ENCODE measurements at places on chromosomes 1 and 21.

- DNase-seq = peak; percentile 77
These were observed 202.0 kb downstream of the USH2A start for GRCh38 chr1:216221260-216221700.

- DNase-seq = no peak
These were observed 26.4 kb downstream of the DENND2D start for GRCh38 chr1:111174070-111174469.

- no peak for DNase-seq
These were observed 160.2 kb downstream of the PSMG1 start for GRCh38 chr21:39022863-39023693.

GRCh38 chr1:27154991-27155781 is at the start of gene SLC9A1:
TSS of gene SLC9A1 (minus strand) at chr1:27155125. CDS start at chr1:27154334, 791 bp downstream.
- DNase-seq = peak; percentile 73

GRCh38 chr1:173861731-173862145 is 6.1 kb downstream of the GAS5 start:
- DNase-seq = no peak

- no peak for DNase-seq
These were observed 780 bp upstream of the CROCC start for GRCh38 chr1:16920951-16921350.

DNA sequence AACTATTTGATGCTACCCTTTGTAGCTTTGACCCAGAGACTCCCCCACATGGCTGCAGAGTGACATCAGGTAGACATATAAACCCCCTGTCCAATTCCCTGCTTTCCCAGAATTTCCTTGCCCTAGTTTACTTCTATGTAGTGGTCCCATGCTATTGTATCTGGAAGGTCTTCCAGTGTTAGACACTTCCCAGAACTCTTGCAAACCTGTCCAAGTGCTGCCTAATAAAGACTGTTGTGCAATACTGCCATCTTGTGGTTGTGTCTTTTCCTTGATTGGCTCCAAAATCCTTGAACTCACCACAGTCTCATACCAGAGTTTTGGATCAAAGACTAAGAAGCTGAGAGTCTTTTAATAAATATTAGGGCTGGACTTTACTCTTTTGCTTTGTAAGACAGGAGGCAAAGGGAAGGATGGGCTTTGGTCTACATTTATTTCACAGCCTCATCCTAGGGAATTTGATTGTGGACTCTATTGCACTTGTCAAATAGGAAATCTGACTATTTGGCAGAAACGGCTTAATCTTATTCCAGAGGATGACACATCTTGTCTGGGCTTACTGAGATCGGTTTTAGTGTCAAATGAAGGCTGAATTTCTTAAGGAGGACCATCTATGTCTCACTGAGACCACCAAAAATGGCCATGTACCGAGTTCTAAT is 169.9 kb downstream of the LRRC7 start:
- DNase-seq = peak; percentile 79

GRCh38 chr1:20403423-20404145 is 82.4 kb downstream of the CAMK2N1 start:
- DNase-seq = no peak

- DNase-seq = no peak
These were observed 485.5 kb downstream of the PTPRC start for GRCh38 chr1:199124351-199124750.

DNA sequence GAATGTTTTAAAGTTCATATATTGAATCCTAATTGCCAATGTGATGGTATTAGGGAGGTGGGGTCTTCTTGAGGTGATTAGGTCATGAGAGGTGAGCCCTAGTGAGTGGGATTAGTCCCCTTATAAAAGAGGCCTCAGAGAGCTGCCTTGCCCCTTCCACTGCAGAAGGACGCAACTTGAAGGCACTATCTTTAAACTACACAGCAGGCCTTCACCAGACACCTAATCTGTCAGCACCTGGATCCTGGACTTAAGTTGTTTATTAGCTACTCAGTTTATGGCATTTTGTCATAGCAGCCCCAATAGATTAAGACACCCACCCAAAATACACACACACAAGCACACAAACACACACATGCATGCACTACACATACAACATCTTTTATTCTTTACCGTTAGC is 61.4 kb downstream of the DAB1 start:
- DNase-seq = no peak

- DNase-seq = no peak
These were observed 27.2 kb downstream of the MRPL37 start for GRCh38 chr1:54227091-54227602.

DNA sequence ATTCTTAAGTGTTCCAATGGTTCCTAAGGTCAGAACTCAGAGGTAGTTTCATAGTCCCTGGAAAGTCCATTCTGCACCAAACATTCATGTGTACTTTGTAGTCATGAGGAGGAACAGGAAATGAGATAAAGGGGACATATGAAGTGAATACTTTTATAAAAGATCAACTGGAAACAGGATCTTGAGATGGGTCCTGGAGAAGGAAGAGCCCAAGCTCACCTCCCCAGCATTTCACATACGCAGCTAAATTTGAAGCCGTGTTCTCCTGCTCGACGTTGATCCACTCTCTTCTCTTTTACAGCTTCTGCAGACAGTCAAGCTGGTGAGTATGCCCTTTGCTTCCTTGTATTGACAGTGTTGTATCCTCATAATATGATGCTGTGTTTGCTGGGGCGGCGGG is 429 bp downstream of the FCGR2A start:
- no peak for DNase-seq

- DNase-seq = no peak
These were observed at the start of gene KIRREL1 for GRCh38 chr1:157993147-157993917. TSS of gene KIRREL1 (plus strand) at chr1:157993645. CDS start at chr1:157993677, 32 bp downstream.

DNA sequence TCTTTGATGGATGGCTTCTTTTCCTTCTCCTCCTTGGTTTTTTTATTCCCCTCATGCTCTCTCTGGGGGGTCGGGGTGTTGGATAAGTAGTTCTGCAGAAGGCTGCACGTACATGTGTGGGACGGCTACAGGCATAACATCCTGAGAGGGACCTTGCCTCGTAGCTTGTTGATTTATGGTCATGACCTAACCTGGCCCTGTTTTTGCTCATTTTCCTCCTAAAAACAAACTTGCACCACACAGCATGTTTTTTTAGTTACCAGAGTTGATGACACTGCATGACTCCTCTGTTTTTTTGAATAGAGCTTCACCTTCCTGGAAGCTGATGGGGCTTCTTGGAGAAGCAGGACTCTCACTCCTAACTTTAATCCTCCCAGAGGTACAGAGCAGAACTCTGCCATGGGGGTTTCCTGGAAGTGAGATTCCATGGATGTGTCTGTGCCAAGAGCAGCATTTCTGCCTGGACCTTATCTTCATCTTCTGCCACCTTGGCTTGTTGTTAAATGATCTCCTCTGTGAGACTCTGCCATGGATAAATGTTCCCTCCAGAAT is 114.7 kb downstream of the PAPPA2 start:
- no peak for DNase-seq

GRCh38 chr21:34878501-34878900 is 170.6 kb downstream of the RUNX1 start:
- DNase-seq = no peak

- DNase-seq = peak; percentile 55
These were observed 139.7 kb upstream of the BEND5 start for GRCh38 chr1:48916130-48917069.

GRCh38 chr1:201181323-201181722 is 9.3 kb upstream of the IGFN1 start:
- no peak for DNase-seq

GRCh38 chr1:6248932-6249738 is 5.2 kb downstream of the HES3 start:
- DNase-seq = no peak

DNA sequence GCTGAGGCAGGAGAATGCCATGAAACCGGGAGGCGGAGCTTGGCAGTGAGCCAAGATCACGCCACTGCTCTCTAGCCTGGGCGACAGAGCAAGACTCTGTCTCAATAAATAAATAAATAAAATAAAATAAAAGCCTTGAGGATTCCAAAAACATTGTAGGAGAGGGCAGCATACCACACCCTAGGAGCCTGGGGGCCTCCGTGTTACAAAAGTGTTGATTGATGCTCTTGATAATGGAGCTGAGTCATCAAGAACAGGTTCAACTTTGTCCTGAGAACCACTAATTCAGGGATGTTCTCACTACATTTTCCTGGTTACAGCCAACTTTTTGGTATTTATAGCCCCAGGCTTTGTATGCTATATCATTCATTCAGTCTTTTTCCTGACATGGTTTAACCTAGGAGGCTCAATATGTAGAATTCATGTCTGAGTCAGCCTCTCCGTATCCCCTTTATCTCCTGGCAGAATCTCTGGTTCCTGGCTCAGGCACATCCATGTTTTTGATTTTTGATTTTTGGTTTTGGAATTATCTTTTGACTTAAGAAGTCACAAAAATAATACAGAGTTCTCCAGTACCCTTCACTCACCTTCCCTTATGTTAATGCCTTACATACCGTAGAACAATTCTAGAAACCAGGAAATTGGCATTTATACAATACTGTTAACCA is 69.4 kb downstream of the LRRC8D start:
- DNase-seq = no peak

DNA sequence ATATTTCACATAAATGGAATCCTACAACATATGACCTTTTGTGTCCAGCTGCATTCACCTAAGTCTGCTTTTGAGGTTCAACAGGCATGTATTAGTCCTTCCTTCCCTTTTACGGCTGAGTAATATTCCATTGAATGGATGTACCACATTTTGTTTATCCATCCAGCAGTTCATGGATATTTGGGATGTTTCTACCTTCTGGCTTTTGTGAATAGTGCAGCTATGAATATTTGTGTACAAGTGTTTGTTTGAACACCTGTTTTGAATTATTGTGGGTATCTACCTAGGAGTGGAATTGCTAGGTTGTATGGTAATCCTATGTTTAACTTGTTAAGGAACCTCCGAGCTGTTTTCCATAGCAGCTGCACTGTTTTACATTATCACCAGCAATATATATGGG is 62.3 kb upstream of the DESI2 start:
- DNase-seq = no peak

GRCh38 chr1:43931711-43932660 is 1.6 kb upstream of the ARTN start:
- DNase-seq = no peak

GRCh38 chr21:25709684-25710265 is 24.9 kb downstream of the ATP5PF start:
- no peak for DNase-seq

DNA sequence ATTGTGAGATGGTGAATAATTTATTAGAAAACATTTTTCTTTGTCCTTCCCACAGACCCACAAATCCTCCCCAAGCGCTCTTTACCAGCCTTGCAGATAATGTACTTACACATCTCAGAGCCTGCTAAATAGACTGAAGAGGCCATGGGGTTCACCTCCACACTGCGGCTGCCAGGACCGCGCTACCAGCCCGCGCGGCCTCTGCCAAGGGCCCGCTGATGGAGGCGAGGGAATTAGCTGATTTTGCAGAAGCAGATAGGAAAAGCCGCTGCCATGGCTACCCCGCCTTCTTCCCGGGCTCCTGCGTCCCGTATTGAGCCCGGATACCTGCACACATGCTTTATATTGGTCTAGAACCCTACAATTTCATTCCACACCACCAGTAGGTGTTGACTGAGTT is 248.0 kb upstream of the FOXD3 start:
- DNase-seq = no peak

DNA sequence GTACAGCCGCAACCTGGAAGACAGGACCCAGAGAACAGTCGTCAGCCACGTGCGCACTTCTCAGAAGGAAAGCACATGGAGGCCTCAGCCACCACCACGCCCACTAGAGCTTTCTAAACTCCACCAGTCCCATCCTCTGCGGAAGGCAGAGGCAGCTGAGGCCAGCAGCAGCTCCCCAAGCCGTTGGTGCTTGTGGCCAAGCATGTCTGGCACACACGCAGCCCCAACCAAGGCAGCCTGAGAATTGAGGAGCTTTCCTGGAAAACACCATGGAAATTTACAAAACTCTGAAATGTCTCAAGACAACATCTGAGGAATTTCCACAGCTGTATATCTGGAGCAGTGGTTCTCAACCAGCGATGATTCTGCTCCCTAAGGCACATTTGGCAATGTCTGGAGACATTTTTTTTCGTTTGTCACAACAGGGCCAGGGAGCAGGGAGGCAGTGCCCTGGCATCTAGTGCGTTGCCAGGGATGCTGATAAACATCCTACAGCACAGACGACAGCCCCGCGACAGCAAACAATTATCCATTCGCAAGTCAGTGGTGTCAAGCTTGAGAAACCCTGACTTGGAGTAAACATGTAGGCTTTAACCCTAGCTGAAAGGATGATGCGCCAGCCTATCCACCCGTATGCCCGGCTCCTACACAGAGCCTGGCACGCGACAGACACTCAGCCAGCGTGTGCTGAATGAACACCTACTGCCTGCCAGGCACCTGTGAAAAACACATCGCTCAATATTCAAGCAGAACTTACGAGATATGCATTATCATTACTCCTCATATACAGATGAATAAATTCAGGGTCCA is 24.7 kb downstream of the NPHP4 start:
- no peak for DNase-seq

DNA sequence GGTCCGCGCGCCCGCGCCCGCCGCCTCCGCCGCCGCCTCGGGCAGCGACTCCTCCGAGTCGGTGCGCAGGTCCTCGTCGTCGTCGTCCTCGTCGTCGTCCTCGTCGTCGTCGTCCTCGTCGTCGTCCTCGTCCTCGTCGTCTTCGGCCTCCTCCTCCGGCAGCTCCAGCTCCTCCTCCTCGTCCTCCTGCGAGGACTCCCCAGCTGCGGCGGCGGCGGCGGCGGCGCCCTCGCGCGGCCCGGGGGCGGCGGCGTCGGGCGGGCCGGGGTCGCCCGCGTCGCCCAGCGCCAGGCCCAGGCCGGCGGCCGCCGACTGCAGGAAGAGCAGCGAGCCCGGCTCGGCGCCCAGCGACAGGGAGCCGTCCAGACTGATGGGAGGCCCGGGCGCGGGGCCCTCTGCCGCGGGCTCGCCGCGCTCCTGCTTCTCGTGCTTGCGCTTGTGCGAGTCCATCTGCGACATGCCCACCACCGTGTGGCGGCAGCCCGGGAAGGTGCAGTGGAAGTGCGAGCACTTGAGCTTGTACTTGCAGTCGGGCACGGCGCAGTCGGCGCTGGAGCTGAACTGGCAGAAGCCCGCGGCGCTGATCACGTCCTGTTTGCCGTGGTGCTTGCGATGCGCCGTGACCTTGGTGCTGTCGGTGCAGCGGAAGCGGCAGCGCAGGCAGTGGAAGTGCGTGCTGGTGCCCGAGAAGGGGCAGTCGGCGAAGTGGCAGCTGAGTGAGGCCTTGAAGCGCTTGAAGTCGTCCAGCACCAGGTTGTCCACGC is 157.3 kb downstream of the CASZ1 start:
- DNase-seq = no peak

- no peak for DNase-seq
These were observed 39.8 kb downstream of the MTR start for GRCh38 chr1:236834876-236835275.

GRCh38 chr1:214026985-214027384 is 39.2 kb downstream of the PROX1 start:
- no peak for DNase-seq

- no peak for DNase-seq
These were observed 122.8 kb downstream of the PLPPR5 start for GRCh38 chr1:98881901-98882300.

- no peak for DNase-seq
These were observed 103.9 kb downstream of the TGFBR3 start for GRCh38 chr1:91781901-91782622.

- no peak for DNase-seq
These were observed 52.5 kb downstream of the NMNAT2 start for GRCh38 chr1:183365676-183366075.
